Large intestine (tissue), 12 donors: ENCODE measurements at places on chromosomes 11 and 22.

DNA sequence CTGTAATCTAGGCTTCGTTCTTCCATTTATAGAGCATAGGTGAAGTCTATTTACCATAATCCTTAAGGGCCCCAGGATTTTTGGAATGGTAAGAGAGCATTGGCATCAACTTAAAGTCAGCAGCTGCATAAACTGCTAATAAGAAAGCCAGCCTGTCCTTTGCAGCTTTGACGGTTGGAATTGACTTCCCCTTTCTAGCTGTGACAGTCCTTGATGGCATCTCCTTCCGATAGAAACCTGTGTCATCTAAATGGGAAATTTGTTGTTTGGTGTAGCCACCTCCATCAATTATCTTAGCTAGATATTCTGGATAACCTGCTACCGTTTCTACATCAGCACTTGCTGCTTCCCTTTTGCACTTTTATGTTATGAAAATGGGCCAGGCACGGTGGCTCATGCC, 58.0 kb upstream of the GLYATL1B start:
- no peak overlapping the region for H3K4me3 ChIP-seq
- no peak for DNase-seq
- H3K4me1 ChIP-seq = peaks cover 20% of the 10 kb centered on the region

DNA sequence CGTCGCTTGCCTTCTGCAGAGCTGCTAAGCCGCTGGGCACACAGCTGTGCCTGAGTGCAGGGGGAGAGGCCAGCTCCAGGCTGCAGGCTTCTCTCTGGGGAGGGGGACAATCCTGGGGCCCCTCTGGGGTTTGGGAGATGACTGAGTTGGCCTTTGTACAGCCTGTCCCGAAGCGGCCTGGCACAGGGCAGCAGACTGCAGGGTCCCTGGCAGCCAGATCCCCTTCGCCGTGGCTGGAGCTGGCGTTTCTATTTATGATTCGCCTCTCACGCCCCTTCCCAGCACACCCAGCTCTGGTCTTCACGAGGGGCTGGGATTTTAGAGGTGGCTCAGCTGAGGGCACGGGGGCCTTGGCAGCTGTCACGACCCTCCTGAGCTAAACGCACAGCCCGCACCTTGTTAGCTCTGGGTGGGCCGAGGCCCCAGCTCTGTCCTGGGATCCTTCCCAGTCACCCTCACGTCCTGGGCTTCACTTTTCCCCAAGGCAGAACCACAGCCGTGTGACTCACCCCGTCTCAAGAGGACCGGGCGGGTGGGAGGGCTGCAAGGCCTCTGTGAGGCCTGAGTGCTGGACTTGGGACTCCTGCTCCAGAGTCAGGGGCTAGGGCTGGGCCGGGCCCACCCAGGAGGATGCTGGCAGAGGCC, 18.4 kb downstream of the OSBPL5 start:
- no peak overlapping the region for H3K4me3 ChIP-seq
- no peak overlapping the region for H3K27ac ChIP-seq
- DNase-seq = no peak
- H3K4me1 ChIP-seq = peaks cover 41% of the 10 kb centered on the region
- H3K36me3 ChIP-seq = peaks cover 5% of the 10 kb centered on the region

- H3K4me3 ChIP-seq = no peak overlapping the region
- H3K27me3 ChIP-seq = peaks cover 2% of the 10 kb centered on the region
- no peak for DNase-seq
- H3K4me1 ChIP-seq = no peaks in the 10 kb centered on the region
- no peak overlapping the region for H3K27ac ChIP-seq
Observed at GRCh38 chr11:11427542-11427941, 74.5 kb upstream of the CSNK2A3 start.

- H3K27ac ChIP-seq = no peak overlapping the region
- DNase-seq = no peak
- H3K4me3 ChIP-seq = no peak overlapping the region
- H3K27me3 ChIP-seq = no peaks in the 10 kb centered on the region
- no peaks in the 10 kb centered on the region for H3K4me1 ChIP-seq
Observed at GRCh38 chr11:2325123-2325522, 23.3 kb downstream of the TSPAN32 start.

DNA sequence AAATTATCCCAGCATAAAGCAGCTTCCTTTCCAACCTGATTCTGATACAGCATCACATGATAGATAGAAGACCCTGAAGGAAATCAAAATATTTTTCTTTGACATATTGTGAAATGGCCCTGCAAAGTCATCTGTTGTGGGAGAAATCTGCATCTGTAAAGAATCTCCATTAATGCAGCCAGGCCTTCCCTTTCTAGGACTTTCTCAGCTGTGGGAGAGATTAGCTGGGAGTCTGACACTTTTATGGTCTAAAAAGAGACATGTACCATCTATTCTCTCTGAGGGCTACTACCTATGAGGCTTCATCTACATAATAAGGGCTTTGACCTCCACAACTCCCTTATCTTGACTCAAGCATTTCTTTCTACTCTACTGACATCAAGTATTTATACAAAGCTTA, 238.1 kb downstream of the SWAP70 start:
- no peak for DNase-seq
- H3K36me3 ChIP-seq = no peaks in the 10 kb centered on the region
- H3K4me1 ChIP-seq = no peaks in the 10 kb centered on the region
- no peaks in the 10 kb centered on the region for H3K27me3 ChIP-seq
- H3K4me3 ChIP-seq = no peak overlapping the region

- H3K4me3 ChIP-seq = no peak overlapping the region
- H3K27ac ChIP-seq = no peak overlapping the region
- no peaks in the 10 kb centered on the region for H3K27me3 ChIP-seq
Observed at GRCh38 chr22:20401376-20402014, 7.5 kb downstream of the ZNF74 start.

GRCh38 chr11:33874433-33874832, 17.4 kb downstream of the LMO2 start:
- H3K27me3 ChIP-seq = peaks cover 54% of the 10 kb centered on the region
- no peak overlapping the region for H3K27ac ChIP-seq
- no peak overlapping the region for H3K4me3 ChIP-seq
- H3K36me3 ChIP-seq = no peaks in the 10 kb centered on the region
- no peak for DNase-seq

- no peak overlapping the region for H3K4me3 ChIP-seq
- no peaks in the 10 kb centered on the region for H3K36me3 ChIP-seq
- DNase-seq = no peak
- no peaks in the 10 kb centered on the region for H3K4me1 ChIP-seq
- H3K27ac ChIP-seq = no peak overlapping the region
- H3K27me3 ChIP-seq = no peaks in the 10 kb centered on the region
Observed at GRCh38 chr11:109859045-109859724, 234.0 kb upstream of the ZC3H12C start.

DNA sequence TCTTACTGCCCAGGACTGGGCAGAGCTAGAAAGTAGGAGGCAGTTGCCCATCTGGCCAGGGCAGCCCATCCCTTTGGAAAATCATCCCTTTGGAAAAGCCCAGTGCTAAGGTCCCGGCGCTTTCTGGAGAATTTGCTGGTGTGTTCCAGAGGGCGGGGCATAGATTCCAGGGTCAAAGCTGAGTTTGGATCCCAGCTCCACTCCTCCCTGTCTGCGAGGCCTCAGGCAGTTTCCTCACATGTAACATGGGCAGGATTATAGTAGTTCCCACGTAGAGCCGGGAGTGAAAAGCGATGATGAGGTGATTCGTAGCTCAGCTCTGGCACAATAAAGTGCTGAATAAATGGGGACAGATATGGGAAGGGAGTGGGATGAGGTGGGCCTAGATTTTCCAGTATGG, 31.4 kb upstream of the LRRC10B start:
- H3K27me3 ChIP-seq = no peaks in the 10 kb centered on the region
- no peaks in the 10 kb centered on the region for H3K36me3 ChIP-seq
- no peak overlapping the region for H3K4me3 ChIP-seq
- H3K4me1 ChIP-seq = peaks cover 16% of the 10 kb centered on the region
- no peak for DNase-seq
